Mesenteric fat pad (tissue), 1 donor: ENCODE measurements at places on chromosomes 5 and 9. TPM values are rescaled to one million over a fixed set of nuclear protein-coding genes. Genes with fewer than 3 reads are reported as not detected.
A peak's percentile ranks its signal among the peaks of the same experiment; 100 is the strongest.

GRCh38 chr5:61329550-61330128 lies 2.4 kb upstream of the ZSWIM6 start:
- DNase-seq = no peak

GRCh38 chr9:87610200-87611155 lies 112.8 kb downstream of the DAPK1 start:
- DNase-seq = no peak

DNA sequence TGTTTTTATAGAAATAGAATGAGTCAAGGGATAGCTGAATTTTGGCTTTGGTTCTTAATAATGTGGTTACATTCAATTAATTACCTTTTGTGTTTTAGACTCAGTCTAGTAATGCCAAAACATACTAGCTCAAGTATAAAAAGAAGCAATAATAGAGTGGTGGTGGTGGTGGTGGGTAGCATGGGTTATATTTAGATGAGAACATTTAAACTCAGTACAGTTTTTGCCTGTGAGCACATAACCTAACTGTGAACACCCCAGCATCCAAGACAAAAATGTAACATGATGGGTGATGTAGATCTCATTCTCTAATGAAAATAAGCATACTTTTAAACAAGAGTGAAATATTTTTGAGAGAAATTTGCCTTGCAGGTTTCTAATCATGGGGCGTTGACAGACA lies 14.2 kb downstream of the CPEB4 start:
- no peak for DNase-seq

GRCh38 chr5:161783297-161783696 lies 64.6 kb upstream of the GABRA1 start:
- no peak for DNase-seq

DNA sequence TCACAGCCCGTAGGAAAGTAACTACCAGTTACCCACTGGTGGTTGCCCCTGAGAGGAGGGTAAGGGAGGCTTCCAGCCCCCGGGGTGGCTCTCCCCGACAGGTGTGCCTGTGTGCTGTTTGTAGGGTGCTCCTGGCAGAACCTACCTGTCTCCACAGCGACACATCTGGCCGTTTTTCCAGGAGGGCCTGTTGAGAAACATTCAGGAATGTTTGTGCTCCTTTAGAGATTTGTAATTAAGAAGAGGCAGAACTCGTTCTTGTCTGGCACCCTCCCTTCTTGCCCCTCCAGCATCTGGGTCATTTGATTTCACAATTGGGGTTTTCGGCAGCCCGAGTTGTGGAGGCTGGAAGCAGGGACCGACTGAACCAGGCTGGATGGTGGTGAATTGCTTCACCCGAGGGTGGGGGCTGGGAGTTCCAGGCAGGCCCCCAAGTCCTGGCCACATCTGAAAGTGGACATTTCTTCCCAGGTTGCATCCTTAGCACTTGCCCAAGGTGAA lies 74.2 kb downstream of the WWC1 start:
- DNase-seq = no peak

- peak; percentile 57 for DNase-seq
These were observed 21.6 kb downstream of the ANKS6 start for GRCh38 chr9:98774746-98775145.

- no peak for DNase-seq
These were observed 153.2 kb downstream of the TARS1 start for GRCh38 chr5:33594006-33594405.

- no peak for DNase-seq
These were observed 166.6 kb downstream of the SLC28A3 start for GRCh38 chr9:84173961-84174360.

- DNase-seq = no peak
These were observed 77.4 kb upstream of the ADAMTS16 start for GRCh38 chr5:5062525-5063302.

DNA sequence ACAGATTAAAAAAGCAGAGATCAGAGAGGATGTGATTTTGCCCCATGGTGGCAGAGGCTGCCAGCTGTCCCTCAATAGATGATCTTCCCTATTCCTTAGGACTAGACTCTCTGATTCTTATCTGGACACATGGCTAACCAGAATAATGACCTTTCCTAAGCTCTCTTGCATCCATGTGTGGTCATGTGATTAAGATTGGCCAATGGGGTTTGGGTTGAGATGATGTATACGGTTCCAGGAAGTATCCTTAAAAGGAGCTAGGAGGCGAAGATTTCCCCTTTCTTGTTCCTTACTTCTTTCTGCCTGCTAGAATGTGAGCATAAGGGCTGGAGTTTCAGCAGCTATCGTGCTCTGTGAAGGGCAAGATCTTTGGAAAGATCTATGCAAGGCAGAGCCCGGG lies 39.8 kb downstream of the FOXI1 start:
- DNase-seq = no peak

GRCh38 chr5:64451551-64451950 lies 54.3 kb upstream of the RGS7BP start:
- no peak for DNase-seq

GRCh38 chr5:131265311-131265803 lies 1.5 kb downstream of the CDC42SE2 start:
- no peak for DNase-seq

- no peak for DNase-seq
These were observed 25.9 kb upstream of the TESK1 start for GRCh38 chr9:35579130-35579529.

- no peak for DNase-seq
These were observed 298.5 kb upstream of the CDH18 start for GRCh38 chr5:20286512-20286911.

Gene PCDHA1
- not detected for total RNA-seq
